Activated CD4-positive, alpha-beta T cell treated with anti-CD3 and anti-CD28 coated beads, Interleukin-2, amount 50 U/mL, for 1 hour (primary cell): ENCODE measurements at places on chromosomes 2 and 18.

GRCh38 chr2:21928292-21928691, 804.5 kb downstream of the TDRD15 start:
- DNase-seq, result no peak

GRCh38 chr2:95077861-95078603, 43.6 kb downstream of the MRPS5 start:
- DNase-seq, result no peak

GRCh38 chr2:230650585-230651137, 62.0 kb upstream of the CAB39 start:
- DNase-seq, result no peak

- no peak for DNase-seq
Measured at GRCh38 chr18:13337369-13337768, 118.8 kb downstream of the LDLRAD4 start.

DNA sequence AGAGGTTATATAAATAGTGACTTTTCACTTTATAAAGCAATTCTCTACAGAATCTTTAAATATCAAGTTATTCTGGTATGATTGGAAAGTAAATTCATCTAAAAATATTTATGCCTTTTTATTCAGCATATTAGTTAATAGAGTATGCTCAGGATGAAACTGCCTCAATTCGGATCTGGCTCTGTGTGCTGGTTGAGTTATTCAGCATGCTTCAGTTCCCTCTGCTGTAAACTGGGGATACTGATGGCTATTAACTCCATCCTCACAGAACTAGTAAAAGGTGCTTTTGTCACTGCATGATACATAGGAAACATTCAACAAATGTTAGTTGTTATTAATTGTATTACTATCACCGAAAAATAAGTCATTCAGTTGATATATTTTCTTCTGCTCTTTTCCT, 250.3 kb downstream of the NRXN1 start:
- no peak for DNase-seq

DNA sequence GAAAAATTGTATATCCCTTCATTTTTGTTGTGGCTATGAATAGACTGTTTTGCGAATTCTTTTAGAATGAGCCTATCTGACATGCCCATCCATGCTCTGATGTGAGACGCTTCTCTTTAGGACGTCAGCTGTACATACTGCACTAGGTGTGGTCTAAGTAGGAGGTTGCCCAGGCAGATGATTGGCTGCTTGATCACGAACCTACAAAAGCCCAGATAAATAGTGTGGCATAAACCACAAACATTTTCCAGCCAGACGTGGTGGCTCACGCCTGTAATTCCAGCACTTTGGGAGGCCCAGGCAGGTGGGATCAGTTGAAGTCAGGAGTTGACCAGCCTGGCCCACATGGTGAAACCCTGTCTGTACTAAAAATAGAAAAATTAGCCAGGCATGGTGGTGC, 251.8 kb downstream of the AGAP1 start:
- DNase-seq, result no peak

GRCh38 chr18:70420146-70420898, 131.5 kb downstream of the SOCS6 start:
- no peak for DNase-seq

- DNase-seq, result no peak
Measured at GRCh38 chr2:16652296-16653082, 13.1 kb downstream of the CYRIA start.

DNA sequence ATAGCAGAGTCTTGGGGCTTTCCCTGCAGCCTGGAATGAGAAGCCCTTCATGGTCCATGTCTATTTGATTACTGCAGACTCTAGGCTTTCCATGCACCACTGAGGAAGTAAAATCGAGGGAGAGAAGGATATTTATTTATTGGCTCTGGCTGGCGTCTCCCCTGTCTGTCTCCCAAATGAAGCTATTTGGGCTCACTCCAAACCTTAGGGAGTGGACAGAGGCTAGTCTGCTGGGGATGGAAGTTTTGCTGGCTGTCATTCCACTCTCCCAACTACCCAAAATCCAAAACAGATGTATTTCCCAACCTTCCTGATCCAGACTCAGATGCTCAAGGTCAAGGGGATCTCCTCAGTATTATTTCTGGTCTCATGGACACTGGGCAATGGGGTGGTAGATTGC, 33.7 kb downstream of the TMEM17 start:
- no peak for DNase-seq

- no peak for DNase-seq
Measured at GRCh38 chr18:62558015-62558663, 35.3 kb downstream of the ZCCHC2 start.

DNA sequence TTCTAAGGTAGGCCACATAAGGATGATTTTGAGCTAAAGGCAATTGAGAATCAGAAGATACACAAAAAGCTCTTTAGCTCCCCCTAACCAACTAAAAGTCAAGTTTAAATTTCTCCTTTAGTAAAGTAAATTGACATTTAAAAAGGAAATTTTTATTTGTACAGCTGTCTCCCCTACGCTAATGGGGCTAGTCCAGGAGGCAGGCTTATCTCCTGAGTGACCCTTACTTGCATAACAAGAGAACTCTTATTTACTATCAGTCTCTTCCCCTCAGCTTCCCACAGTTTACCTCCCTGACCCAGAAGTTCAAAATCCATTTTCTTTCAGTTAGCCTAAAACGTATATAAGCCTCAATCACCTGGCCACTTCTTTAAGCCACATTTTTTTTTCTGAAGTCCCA, 1002.8 kb upstream of the NRXN1 start:
- DNase-seq, result no peak

DNA sequence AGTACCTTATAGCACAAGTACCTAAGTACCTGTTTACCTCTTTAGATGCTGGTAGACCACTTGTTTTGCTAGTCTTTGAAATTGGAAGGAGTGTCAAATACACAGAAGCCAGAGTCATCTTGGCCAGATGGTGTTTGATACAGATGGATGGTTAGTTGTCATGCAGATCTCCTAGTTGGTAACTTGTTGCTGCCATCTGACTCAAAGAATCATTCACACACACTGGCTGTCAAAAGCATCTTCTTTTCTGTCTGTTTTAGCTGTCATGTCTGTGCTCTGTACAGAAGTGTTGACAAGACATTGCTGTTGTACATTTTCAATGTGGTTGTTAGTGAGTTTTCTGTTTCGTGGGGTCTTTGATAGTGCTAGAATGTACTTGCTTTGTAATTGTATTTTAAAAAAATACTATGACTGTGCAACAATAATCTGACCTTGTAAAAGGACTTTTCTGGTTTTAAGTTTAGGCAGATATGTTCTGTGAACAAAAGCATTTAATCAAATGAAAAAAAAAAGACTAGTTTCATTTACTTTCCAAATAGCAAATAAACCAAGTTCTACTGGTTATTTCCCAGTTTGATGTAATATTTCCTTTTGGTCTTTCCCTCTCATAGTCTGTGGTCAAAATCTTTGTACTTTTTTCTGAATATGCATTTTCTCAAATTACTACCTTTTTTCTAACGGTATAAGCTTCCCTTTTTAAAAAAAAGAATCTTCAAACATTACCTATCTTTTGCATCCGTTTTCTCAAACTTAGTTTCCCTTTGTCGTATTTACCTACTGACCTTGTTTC, 39.9 kb downstream of the TANK start:
- no peak for DNase-seq

DNA sequence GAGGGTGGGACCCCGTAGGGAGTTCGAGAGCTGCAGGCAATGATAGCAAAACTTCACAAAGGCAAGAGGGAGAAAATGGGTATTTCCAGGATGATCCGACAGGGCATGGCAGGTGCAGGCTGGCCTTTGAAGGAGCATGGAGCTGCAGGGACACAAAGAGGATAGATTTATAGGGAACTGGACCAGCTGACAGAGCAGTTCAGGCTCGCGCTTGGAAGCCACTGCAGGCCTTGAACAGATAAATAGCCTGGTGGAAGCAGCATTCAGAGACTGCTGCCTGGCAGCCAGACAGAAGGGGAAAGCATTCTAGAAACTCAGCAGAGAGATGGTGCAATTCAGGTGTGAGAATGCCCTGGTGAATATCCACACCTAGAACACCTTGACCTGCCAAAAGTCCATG, 29.3 kb upstream of the CREG2 start:
- DNase-seq, result no peak

GRCh38 chr2:7226501-7226900, 309.3 kb downstream of the RNF144A start:
- no peak for DNase-seq

DNA sequence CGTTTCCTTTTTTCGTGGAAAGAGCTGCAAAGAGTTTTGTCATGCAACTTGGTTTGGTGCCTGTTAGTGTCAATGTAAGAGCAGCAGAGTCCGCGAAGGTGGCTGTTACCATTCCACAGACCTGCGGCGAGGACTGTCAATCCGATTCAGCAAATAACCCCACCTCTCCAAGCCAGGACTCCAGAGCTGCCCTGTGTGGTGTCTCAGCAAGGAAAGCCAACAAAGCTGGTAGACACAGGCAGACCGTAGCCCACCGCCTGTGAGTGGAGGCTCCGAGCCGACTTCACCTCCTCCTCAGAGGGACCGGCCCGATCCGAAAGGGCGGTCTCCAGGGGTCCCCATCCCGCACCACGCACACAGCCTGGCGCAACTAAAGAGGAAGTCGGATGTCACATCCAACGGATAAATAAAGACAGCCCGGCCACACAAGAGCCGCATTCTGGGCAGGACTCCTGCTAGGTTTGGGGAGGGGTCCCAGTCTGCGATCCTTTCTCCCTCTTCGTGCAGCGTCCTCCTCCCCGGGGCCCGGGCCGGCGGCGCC, 819 bp downstream of the ANKRD44 start:
- peak; percentile 44 for DNase-seq

DNA sequence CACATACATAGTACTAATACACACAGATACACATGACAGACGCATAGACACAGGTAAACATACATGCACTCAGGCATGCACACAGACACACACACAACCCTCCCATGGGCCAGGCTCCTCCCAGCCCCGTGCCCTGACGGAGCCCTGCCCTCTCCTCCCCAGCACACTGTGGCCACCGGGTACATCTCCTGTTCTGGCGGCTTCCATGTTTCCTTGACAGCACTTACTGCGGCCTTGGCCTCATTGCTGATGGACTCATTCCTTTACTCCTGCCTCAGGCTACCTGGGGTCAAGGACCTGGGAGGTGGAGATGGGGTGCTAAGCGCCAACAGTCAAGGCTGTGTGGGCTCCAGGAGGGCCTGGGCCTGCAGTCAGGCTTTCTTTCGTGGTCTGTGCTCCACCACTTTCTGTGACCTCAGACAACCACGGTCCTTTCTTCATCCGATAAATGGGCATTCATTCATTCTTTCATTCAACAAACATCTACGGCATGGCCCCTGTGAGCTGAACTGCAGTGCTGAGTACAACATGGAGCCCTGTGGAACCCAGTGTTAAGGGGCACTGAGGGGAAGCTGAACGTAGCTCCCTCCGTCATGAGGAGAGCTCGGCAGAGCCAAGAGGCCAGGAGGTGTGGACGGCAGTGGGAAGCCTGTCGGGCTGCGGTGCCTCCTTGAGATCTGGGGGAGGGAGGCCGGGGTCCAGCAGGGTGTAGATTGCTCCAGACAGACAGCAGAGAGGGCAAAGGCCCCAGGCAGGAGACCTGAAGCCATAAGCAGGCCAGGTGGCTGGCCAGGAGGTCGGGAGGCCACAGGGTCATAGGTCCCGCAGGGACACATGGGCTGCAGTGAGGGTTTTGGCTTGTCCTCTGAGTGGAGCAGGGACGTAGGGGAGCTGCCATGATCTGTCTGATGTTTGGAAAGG, 190.4 kb upstream of the HDAC4 start:
- no peak for DNase-seq
